Fibroblast of skin of abdomen (primary cell): ENCODE measurements at places on chromosomes 6 and 20.

GRCh38 chr6:159169193-159169555 is at the start of gene FNDC1:
FNDC1 (plus strand) TSS chr6:159169400; CDS start chr6:159169597, 197 bp downstream.
- no peak for DNase-seq

GRCh38 chr6:52363228-52363867 is 1.4 kb downstream of the PAQR8 start:
- no peak for DNase-seq

- DNase-seq, result no peak
These were observed 39.1 kb downstream of the MDFI start for GRCh38 chr6:41677124-41677921.

DNA sequence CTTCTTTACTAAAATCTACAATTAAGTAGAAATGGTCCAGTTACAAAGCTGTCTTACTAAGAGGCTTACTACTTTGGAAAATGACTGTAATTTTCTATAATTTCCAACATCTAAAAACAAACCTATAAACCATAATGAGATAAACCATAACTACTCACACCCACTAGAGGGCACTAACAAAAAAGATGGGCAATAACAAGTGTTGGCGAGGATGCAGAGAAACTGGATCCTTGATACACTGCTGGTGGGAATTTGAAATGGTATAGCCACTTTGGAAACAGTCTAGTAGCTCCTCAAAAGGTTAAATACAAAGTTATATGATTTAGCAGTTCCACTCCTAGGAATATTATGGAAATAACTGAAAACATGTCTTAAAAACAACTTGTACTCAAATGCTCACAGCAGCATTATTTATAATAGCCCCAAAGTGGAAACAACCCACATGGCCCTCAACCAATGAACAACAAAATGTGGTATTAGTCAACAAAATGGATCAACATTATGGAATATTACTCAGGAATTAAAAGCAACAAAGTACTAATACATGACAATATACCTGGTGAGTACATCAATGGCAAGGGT is 50.6 kb downstream of the GJA10 start:
- no peak for DNase-seq

- no peak for DNase-seq
These were observed 95.0 kb upstream of the TPD52L1 start for GRCh38 chr6:125058546-125058945.

- DNase-seq, result no peak
These were observed 860 bp downstream of the DEFB124 start for GRCh38 chr20:31474097-31474436.

DNA sequence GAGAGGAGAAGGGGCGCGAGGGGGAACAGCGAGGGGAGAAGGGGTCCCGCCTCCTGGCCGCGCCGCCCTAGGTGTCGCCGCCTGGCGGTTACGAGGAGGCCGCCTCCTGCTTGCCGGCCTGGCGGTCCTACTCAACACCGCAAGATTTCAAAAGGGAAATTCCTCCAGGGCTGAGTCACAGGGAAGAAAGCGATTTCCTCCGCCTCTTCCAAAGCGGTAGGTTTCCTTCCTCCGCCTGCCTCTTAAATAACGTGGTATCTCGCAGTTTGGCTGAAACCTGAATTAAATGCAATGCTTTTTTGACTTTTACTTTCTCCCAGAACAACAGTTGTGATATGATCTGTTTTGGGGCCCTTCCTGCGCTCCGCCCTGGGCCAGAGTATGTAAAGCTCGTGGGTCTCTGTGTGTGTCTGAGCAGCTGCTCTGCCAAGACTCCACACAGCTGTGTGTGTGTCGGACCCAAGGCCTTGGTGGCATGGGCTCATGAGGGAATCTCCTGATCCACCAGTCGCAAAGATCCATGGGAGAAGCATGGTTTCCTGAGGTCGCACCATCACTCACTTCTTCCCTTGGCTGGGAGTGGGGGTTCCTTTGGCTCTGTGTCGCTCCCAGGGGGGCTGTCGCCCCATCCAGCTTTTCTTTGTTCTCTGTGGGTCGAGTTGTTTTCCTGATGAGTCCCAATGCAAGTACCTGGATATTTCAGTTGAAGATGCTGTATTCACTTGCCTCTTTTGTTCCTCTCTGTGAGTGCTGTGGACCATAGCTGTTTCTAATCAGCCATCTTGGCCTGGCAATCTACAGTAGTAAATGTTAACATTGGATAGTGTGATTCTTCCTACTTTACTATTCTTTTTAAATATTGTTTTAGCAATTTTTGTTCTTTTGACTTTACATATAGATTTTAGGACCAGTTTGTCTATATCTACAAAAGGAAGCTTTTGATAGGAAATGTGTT is 31.6 kb upstream of the NOTCH4 start:
- peak; percentile 95 for DNase-seq

DNA sequence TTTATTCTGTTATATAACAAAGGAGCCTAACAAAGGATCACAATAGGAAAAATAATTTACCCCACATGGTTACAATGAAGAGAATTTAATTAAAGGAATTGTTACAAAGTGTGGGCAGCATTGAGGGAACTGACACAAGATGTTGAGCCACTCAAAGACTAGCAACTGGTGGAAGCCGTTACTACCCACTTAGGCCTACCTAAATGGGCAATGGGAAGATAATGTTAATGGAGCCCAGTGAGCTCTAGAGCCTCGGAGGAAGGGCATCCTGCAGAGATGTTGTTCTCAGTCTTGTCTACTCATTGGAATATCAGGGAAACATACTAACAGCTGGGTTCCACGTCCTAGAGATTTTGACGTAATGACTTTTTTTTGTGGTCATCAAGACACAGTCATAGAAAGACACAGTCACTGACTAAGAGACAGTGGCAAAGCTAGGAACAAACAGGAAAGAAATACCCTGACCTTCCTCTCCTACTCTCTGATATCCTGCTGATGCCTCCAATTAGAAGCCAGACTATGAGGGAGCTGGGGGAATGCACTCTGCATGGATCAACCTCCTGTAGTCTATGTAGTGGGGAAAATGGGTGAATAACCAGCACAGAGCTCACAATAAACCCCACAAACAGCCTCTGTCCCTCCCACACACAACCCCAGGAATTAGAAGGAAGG is 523.8 kb upstream of the FLRT3 start:
- no peak for DNase-seq

GRCh38 chr20:45462711-45463509 is 6.6 kb upstream of the WFDC2 start:
- no peak for DNase-seq

- DNase-seq, result peak; percentile 2
These were observed 87.5 kb downstream of the MEI4 start for GRCh38 chr6:77740380-77740779.

GRCh38 chr6:130890521-130890971 is 63.3 kb downstream of the SMLR1 start:
- DNase-seq, result peak; percentile 75

DNA sequence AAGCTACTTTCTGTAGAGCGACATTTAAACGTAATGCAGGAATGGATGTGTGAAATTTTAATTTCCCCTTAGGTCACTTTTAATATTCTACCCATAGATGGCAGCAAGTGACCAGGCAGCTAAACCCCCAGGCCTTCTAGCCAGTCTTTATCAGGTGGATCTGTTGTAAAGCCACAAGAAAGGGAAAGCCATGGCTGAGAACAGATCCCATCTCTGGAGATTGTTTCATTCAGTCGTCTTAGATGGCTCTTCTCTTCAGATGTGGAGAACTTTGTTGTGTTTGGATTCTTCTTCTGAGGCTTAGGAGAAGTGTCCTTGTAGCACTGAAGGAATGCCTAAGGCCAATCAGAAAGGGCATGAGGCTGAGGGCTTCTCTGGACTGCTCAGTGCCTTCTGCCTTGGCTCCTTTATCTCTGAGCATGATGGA is 15.8 kb upstream of the RNF182 start:
- peak; percentile 65 for DNase-seq

GRCh38 chr20:18314786-18315406 is 26.6 kb downstream of the ZNF133 start:
- peak; percentile 29 for DNase-seq

DNA sequence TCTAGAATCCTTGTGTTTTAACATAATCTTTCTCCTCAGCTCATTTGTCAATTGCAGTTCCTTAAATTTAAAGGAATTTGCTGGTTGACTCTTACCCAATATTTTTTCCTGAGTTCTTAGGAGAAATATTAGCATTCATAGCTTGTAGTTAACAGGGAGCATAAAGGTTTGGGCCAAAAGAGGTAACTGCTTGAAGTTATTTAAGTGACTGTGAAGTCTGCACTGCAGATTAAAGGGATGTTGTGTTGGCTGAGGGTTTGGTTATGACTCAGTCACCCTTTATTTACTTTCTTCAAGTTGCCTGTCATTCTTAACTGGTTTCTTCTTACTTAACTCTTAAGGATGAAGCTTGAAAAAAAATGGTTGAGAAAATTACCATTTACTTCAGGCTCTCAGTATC is 220.3 kb upstream of the LAMP5 start:
- peak; percentile 66 for DNase-seq

DNA sequence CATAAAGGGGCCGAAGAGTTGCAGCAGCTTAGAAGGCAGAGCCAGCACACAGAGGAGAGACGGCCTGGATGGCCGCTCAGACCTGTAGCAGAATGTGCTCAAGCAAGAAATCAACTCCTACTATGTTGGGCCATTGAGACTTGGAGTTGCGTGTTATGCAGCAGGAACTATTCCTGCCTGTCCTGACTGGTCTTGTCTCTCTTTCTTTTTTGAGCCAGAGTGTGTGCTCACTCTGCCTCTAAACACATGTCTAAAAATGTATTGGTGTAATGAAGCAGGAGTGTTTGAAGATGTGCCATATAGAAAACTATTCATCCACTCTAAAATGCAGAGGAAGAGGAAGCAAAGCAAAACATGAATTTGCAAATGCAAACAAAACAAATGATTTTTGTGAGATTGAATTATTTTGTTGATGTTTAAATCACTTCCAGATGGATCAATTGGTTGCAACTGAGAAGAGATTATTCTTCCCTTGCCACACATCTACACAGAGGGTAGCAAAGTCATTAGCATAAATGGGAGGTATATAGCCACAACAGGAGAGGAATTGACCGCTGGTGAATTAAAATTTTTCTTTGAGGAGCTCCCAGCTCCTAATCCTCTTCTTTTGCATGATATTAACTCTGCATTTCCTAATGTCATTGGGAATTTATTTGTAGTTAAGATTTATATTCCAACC is 20.4 kb upstream of the SYNJ2 start:
- DNase-seq, result no peak

DNA sequence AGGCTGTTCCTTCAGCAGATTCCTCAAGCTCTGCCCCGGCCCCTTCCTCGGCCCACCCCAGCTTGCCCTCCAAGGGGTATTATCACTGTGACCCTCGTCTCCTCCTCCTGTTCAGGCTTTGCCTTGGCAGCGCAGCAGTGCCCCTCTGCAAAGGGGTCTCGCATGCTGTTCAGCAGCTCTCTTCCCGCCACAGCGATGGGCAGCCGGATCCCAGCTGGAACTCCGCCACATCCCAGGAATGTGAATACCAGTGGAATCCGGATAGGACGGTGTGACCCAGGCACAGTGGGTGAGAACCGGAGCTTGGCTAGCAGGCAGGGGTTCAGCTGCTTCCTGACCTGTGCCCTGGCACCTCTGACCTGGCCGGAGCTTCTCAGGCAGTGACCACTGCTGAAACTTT is 52.9 kb downstream of the RNASET2 start:
- DNase-seq, result no peak

GRCh38 chr6:1662534-1662933 is 52.8 kb downstream of the FOXC1 start:
- DNase-seq, result peak; percentile 77

- no peak for DNase-seq
These were observed 8.3 kb upstream of the TNXB start for GRCh38 chr6:32117461-32117860.

DNA sequence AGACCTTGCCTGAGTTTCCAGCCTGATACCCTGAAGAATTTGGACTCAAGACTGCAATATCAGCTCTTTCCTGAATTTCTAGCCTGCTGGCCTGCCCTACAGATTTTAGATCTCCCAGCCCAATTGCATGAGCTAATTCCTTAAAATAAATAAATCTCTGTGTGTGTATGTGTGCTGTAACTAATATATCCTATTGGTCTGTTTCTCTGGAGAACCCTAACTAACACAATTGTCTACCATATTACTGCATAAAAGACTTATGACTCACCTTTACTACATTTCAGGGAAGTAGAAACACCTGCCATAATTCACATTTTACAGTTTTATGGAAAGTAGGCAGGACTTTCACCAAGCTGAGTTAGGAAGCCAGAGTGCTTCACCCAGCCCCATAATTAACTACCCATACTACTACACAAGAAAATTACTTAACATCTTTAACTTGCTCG is 90.7 kb upstream of the BEND6 start:
- peak; percentile 26 for DNase-seq

- DNase-seq, result no peak
These were observed 2.3 kb downstream of the GNAS start for GRCh38 chr20:58854638-58855471.

DNA sequence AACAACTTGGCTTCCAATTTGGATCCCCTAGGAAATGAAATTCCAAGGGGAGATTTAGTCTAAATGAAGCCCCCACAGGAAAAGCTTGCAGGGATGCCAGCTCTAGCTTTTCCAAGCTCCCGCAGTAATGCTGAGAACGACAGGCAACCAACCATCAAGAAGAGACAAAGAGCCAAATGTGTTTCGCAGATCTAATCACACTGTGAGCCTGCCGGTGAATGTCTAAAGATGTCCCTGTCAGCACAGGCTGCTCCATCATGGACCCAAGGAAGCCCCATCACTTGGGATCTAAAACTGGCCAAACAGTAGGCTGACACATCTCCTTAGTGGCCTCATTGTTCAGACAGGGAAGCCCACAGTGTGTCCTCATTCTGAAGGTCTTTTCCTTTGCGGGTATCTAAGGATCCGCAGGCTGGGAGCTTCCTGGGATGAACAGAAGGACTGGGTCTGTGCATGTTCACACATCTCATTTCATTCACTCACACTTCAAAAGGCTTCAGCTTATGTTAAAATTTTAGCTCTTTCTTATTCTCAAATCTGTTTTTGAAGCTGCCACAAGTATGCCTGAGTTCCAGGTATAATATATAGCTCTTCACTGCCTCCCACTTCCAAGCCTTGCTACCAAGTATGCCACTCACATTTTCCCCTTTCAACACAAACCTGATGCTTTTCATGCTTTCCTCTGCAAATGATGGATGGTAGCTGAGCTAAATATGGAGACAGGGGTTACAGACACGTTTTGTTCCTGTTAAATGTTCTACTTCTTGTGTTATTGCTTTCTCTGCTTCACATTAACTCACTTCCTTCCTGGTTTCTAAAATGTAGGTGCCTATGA is 229.8 kb downstream of the HIVEP2 start:
- no peak for DNase-seq

DNA sequence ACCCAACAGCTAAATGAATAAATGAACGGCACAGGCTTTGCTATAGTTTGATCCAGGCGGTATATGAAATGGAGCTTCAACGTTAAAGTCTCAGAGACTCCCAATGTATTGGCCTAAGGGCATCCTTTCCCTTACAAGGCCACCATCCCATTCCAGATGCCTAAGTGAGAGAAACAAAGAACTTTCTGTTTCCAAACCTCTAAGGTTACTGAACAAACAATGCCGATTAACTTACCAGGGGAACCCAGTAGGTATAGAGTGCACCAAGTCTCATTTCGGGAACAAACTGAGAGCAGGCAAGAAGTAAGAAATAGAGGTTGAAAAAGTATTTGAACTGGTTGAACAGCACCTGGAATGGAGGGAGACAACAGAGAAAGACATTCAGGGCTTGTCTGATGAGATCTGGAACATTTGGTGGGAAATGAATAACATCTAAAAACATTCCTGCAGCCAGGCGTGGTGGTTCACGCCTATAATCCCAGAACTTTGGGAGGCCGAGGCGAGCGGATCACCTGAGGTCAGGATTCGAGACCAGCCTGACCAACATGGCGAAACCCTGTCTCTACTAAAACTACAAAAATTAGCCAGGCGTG is 42.5 kb downstream of the ATP9A start:
- DNase-seq, result no peak

GRCh38 chr20:38325905-38326304 is 20.4 kb upstream of the LBP start:
- DNase-seq, result no peak

GRCh38 chr6:78578430-78578829 is 288.9 kb upstream of the IRAK1BP1 start:
- DNase-seq, result no peak
